CD4-positive, alpha-beta T cell treated with Interleukin-4 for 4 hours (primary cell): ENCODE measurements at places on chromosomes 13 and 19.

- DNase-seq: peak; percentile 80
These were observed 9.3 kb downstream of the PLEKHA4 start for GRCh38 chr19:48858984-48859710.

DNA sequence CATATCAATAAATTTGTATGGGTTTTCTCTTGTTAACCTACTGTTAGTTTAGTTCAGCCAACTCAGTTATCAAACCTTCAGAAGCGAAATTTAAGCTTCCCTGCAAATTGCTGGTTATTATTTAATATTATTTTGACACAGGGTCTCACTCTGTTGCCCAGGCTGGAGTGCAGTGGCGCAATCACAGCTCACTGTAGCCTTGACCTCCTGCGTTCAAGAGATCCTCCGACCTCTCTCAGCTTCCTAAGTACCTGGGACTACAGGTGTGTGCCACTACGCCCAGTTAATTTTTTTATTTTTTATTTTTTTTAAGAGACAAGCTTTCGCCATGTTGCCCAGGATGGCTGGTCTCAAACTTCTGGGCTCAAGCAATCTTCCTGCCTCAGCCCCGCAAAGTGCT is 6.2 kb downstream of the CAB39L start:
- no peak for DNase-seq

DNA sequence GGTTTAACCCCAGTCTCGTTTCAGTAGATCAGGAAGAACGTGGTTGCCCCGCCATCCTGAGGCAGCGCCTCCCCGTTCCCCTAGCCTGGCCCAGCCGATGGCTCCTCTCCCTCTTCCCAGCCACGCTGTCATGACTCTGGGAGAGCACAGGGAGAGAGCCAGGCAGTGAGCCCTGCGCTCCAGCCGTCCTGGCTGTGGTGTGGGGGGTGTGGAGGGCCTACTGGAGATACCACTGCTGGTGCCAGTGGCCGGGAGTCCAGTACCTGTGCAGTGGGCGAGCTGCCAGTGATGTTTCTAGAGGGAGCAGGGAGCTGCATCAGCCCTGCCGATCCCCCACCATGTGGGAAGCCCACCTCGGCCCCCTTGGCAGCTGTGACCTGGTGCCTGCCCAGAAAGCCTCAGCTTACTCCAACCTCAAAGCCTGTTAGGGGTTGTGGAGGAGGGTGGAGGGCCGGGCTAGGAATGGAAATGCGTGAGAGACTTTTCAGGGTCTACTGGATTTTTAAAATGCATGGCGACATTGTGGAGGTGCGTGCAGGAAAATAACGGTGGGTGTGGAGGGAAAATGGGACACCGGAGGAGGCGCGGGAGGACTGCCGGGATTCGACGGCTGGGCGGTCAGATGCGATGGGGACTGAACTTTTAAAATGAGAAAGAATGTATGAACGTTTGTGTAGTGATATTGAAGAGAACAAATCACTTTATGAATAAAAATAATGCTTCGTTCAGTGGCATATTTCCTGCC is 4.9 kb downstream of the TEX29 start:
- DNase-seq: no peak

- DNase-seq: peak; percentile 39
These were observed 8.7 kb upstream of the ATP12A start for GRCh38 chr13:24671386-24672113.

GRCh38 chr13:78593652-78594455 is 9.5 kb downstream of the POU4F1 start:
- DNase-seq: no peak

DNA sequence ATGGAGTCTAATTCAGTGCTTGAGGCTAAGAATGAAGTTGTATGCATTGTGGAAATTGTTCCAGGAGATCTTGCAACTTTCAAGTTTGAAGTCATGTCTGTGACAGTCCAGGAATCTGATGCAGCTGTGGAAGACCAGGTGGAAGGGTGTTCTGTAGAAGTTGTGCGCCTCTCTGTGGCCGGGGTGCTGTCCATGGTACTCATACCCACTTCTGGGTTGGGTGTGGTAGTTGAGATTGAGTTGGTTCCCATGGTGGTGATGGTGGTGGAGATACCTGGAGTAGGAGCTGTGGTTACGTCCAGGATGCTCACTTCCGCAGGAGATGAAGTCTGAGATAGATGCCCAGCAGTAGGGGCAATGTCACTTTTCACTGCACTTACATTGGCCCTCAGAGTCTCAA is 44.3 kb downstream of the MUC16 start:
- DNase-seq: no peak
